ENCODE measurements at places on chromosomes 6 and 20. TPM values are rescaled to one million over a fixed set of nuclear protein-coding genes. Genes with fewer than 3 reads are reported as not detected.

B3GAT2 gene
- not detected for total RNA-seq

DNA sequence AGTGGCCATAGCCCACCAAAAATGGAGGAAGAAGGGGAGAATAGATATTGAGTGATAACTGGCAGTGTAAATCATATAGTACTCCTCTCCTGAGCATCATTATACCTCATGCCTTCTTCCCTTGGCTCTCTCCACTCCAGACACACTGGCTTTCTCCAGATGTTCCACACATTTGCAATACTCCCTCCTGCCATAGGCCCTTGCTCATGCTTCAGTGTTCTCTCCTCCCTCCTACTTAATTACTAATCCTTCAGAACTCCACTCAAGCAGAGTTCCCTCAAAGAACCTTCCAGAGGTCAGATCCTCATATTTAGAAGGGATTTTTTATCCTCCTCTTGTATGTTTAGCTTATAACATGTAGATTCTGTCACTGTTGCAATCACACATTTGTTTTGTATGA lies 279.5 kb upstream of the SUPT3H start:
- DNase-seq, result no peak

- no peak for DNase-seq
These were observed 637 bp downstream of the UBR2 start for GRCh38 chr6:42564506-42564825.

DNA sequence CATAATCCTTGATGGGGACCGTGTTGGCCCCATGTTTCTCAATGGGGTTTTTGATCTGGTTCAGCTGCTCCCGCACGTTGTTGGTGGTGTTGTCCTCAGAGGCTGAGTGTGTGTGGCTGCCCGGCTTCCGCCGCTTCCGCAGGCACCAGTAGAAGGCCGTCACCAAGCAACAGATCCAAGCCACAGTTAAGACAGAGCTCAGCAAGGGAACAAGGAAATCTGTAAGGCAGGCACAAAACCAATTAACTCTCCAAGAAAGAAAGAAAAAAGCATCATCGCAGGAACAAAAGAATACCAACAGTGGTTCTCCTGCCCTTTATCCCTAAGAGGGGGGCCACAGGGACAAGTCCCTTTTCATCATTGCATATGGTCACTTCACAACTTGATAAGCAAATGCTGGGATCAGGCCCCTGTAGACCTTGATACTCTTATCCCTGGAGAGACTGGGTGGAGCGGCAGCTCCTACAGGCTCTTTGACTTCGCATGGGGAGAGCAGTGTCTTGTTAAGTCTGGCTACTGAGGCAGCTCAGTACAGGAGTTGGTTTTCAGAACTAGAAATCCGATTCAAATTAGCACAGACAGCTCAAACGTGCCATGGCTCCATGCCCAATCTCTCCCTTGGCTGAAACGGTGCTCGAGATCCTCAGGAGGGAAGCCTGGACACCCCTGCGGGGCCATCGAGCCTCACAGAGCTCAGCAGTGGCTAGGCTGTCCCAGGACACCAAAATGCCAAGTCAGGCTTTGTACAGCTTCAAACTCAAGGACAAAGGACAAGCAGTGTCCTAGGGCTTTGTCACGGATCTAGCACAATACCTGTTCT lies 33.9 kb downstream of the JAG1 start:
- no peak for DNase-seq

DNA sequence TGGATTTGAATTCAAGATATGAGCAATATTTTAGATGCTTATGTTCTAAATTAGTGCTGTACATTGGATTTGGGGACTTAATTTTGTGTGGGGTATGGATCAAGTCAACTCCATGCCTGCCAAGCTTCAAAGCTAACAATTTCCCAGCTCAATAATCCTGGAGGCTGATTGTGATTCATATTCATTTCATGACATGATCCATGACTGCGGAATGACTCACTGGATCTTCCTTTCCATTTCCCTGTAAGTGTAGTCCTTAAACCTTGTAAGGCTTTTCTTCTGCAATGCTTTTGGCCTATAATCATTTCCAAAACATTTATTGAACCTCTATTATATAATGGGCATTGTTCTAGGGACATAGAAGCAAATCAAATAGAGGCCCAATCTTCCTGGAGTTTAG lies 44.7 kb upstream of the CCN2 start:
- DNase-seq, result no peak

DNA sequence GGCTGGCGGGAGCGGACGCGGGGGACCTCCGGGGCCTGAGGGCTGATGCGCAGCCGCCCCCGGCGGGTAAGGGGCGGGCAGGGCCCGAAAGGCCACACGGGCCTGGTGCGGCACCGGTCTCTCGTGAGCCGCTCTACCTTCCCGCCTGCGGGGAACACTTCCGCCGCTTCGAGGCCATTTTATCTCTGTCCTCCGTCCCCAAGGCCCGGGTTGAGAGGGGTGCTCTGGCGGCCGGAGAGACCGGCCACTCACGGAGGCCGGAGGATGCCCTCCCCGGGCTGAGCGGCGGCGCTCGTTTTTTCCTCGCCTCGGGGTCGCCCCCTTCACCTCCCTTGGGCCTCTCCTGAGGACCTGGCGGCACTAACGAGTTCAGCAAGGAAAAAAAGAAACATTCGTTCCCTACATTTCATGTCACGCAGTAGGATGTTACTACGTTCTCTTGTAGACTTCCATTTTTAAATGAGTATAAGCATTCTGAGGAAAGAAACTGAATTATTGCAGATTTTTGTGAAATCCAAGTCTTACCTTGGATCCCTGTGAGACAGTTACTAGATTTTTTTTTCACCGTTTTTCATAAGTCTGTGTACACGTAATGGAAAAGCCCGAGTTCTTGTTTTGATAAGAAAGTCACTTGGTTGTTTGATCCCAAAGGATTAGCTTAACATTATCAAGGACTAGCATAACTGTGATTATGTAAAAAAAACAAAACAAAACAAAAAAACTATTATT lies 575 bp downstream of the WTAP start:
- no peak for DNase-seq
